ENCODE measurements at places on chromosomes 5 and 9.
A peak's percentile ranks its signal among the peaks of the same experiment; 100 is the strongest.

DNA sequence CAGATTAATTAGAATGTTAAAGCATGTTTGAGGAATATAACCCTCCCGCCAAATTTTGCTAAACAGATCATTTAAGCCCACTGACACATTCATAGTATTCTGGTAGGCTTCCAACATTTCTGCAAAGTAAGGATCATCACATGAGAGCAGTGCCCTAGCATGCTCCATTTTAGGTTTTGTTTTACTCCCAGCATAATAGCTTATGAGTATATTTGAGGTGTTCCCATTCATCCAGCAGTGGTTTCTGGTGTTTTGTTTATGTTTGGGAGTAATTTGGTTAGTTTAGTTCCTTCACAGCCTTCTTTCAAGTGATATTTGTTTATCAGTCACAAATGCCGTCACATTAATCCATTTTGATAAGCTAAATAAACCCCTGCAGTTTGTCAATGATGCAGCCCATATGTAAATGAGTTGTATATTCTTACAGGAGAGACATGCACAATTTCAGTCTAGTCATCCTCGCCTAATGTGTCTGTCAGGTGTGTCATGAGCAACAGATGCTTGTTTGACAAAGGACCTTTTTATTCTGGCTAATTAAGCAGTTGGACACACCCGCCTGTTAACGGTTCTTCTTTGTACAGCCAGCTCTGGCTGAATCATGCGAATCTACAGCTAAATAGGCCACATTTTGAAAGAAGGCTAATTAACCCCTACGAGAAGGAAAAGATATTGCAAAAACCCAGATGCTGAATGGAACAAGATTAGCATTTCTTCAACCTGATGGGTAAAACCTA, 124.4 kb downstream of the RFX3 start:
- peak; percentile 22 for ATAC-seq

GRCh38 chr9:2872931-2873323, 29.0 kb upstream of the PUM3 start:
- no peak for ATAC-seq

DNA sequence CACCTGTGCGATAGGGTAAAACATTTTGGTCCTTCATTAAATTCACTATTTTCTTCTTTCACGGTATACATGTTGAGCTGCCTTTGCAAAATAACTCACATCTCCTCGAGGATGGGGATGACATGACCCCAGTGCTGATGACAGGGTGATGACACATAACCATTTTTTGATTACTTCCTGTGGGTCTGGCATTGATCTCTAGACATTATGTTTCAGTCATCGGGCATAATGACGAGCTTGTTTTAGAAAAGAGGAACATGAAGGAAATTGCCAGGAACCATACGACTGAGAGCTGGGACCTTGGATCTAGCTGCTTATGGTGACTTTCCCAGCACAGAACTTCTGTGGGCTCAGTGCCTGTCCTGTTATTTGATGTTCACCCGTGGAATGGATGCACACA, 25.2 kb downstream of the COL5A1 start:
- ATAC-seq, result peak; percentile 43

DNA sequence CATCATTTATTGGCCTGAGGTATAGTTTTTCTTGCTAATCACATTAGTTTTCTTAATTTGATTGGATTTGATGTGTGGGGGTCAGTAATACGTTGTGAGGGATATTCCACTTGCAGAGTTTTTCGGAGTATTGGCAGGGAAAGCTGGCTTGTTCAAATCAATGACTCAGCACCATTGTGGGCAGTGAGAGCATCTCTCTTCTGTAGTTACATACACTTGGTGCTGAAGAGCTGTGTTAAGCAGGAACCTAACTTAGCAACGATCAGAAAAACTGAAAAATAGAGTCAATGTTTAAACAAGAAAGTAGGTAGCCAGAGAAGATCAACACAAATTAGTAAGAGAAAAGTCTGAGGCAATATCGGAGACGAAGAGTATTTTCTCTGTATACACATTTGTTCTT, 344.6 kb upstream of the EDIL3 start:
- ATAC-seq, result no peak

DNA sequence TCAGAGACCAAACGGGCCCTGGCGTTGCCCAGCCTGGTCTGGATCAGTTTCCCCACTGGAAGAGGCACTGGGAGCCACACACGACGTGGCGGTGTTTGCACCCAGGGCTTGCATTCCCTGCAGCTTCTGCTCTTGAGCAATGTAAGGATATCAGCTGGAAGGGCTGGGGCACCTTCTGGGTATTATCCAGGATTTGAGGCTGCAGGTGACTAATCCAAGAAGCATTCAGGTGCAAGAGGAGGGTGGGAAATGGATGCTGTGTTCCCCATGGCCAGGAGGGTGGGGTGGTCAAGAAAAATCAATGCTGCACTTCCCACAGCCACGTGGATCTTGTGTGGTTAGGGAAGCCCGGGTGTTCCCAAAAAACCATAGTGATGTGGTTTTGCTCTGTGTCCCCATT, 430.9 kb downstream of the IRX2 start:
- ATAC-seq, result no peak

DNA sequence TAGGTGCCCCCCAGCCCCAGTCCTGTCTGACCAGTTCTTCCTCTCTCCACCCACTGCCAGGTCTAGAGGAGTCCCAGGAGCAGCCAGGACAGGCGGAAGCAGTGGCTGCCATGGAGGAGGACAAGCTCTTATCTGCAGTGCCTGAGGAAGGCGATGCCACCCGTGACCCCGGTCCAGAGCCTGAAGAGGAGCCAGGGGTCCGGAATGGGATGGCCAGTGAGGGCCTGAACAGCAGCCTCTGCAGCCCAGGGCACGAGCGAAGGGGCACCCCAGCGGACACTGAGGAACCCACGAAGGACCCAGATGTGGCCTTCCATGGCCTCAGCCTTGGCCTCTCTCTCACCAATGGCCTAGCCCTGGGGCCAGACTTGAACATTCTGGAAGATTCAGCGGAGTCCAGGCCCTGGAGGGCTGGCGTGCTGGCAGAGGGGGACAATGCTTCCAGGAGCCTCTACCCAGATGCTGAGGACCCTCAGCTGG, 13.8 kb downstream of the PSD2 start:
- ATAC-seq, result no peak

DNA sequence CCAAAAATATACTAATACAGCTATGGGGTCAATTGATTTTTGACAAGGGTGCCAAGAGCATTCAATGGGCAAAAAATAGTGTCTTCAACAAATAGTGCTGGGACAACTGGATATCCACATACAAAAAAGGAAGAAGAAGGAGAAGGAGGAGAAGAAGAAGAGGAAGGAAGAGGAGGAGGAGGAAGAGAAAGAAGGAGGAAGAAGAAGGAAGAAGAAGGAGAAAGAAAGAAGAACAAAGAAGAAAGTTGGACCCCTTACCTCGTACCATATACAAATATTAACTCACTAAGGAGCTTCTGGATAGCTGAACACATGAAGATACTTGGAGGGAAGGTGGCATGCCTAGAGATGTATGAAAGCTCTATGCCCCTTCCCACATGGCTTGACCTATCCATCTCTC, 17.2 kb upstream of the DELE1 start:
- no peak for ATAC-seq

- ATAC-seq, result no peak
Observed at GRCh38 chr5:120507197-120507596, 43.1 kb downstream of the PRR16 start.

DNA sequence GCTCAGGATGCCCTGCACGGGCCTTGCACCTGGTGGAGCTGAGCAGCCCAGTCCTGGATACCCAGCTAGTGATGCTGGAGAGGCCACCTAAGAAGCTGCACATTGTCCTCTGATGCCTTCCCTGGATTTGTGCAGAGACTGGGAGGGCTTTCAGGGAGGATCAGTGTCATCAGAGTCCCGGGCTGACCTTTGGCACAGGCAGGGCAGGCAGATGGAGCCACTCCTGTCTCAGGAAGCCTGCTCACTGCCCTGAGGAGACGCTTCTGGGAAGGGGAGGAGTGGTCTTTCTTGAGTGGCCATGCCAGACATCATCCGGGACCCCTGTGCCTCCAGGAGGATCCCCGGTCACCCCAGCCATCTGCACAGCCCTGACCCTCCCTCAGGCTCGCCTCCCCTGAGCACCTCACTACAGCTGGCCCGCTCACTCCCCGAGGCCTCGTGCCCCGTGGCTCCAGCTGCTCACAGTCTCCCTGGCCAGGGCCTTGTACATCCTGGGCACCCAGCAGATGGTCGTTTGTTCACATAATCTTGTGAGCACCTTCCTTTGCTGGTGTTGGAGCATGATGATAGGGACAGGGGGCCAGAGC, 47.2 kb upstream of the FCN2 start:
- no peak for ATAC-seq

GRCh38 chr9:114382699-114383520, 4.9 kb downstream of the AKNA start:
- ATAC-seq, result peak; percentile 3

GRCh38 chr9:98852961-98853360, 45.5 kb downstream of the GALNT12 start:
- ATAC-seq, result no peak

- no peak for ATAC-seq
Observed at GRCh38 chr5:69202497-69202896, 13.1 kb downstream of the CENPH start.

- no peak for ATAC-seq
Observed at GRCh38 chr5:147784146-147784987, 1.8 kb upstream of the JAKMIP2 start.

DNA sequence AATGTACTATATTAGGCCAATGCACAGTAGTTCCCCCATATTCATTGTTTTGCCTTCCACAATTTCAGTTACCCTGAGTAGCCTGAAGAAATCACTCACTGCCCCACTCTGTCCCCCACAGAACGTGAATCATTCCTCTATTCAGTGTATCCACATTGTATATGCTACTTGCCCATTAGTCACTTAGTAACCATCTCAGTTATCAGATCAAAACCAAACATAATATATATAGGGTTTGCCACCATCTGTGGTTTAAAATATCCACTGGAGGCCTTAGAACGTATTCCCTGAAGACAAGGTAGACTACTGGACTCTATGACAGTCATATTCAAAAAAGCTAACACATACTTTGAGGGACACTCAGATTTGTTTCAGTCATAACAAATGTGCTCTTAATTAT, 465.7 kb upstream of the RGMB start:
- peak; percentile 21 for ATAC-seq

DNA sequence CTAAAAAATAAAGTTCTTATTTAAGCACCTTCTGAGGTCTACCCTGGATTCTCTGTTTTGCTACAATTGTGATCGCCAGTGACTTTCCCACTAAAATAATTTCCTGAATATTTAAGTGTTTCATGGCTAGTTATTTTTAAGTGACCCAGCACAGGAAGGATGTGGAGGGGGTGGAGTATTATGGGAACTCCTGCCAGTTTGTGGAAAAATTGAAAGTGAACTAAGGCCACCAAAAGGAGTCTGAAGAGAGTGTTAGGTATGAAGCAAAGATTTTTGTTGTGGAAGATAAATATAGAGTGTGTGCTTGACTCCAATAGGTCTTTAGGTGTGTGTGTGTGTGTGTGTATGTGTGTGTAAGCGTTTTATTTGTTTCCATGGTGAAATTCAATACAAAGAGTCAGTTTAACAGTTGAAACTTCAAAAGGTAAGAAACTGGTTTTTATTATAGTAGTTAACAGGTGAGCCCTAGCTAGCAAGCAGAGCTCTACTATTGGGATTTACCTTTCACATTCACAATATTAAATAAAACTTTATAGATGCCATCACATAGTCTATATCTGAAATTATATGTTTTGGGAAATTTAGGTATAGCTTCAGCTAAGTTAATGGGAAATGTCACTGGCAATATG, 25.6 kb downstream of the RASGRF2 start:
- no peak for ATAC-seq
